ENCODE measurements at places on chromosomes 3 and 15.

GRCh38 chr15:64858021-64858575 lies 16.4 kb downstream of the PLEKHO2 start:
- DNase-seq = no peak

- DNase-seq = no peak
These were observed 45.3 kb upstream of the VPS8 start for GRCh38 chr3:184766555-184767261.

DNA sequence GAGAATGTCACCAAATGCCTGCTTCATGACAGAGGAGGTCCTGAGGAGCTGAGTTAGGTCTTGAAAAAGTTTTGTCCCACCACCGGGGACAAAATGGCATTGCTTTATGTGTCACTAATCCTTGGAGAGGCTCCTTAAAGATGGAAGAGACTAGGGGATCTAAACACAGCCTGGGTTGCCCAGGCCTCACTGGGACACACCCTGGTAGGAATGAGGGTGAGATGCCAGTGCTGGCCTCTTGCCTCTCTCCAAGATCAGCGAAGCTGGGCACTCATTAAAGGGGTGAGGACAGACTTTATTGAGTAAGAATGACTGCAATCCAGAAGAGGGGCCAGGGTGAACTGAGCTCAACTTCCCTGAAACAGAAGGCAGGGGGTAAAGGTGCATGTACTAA lies 58.5 kb upstream of the KLF13 start:
- DNase-seq = no peak

GRCh38 chr15:59384507-59384906 lies 11.8 kb upstream of the MYO1E start:
- no peak for DNase-seq

DNA sequence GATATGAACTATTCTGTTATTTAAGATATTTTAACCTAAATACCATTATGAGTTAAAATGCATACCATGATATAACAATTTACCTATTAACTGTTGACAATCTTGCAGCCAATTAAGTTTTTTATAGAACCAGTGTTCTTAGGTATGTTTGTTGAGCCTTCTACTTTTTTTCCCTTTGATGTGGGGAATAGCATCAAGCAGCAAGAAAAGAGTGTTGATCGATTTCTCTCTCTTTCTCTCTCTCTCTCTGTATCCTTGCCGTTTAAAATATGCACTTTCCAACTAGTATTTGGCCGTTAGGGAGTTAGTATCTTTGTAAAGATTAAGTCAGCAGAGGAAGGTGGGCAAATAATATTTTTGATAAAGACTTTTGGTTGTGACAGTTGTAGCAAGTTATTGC lies 5.9 kb downstream of the CHD2 start:
- no peak for DNase-seq

- DNase-seq = no peak
These were observed 3.3 kb downstream of the RFX7 start for GRCh38 chr15:56240390-56240789.
